Activated CD8-positive, alpha-beta T cell treated with anti-CD3 and anti-CD28 coated beads, Interleukin-2, amount 10 ng/mL, durations not matched to agents 7 days and 5 days (primary cell): ENCODE measurements at places on chromosomes 2 and 18. TPM values are rescaled to one million over a fixed set of nuclear protein-coding genes. Genes with fewer than 3 reads are reported as not detected.

Gene HAAO
- total RNA-seq = 0.37 TPM

Gene ETAA1
- total RNA-seq = 10.3 TPM

DNA sequence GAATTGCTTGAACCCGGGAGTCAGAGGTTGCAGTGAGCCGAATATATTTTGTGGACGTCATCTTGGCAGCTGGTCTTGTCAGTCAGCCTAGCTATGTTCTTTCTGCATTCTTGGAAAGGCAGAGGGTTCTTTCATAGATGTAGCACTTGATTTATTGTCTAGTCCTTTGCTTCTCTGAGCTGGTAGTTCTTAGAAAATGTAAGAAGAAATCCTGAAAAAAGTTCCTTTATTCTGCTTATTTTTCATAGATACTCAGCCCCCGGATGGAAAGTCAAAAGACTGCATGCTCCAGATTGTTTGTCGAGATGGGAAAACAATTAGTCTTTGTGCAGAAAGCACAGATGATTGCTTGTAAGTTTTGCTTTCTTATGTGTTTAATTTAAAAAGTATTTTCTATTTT lies 21.3 kb downstream of the PLEKHB2 start:
- no peaks in the 10 kb centered on the region for H3K27me3 ChIP-seq
- H3K4me3 ChIP-seq = no peak overlapping the region
- no peak for DNase-seq
- H3K27ac ChIP-seq = no peak overlapping the region
- H3K4me1 ChIP-seq = no peaks in the 10 kb centered on the region

- peaks cover 6% of the 10 kb centered on the region for H3K36me3 ChIP-seq
- H3K4me3 ChIP-seq = no peak overlapping the region
- H3K27me3 ChIP-seq = peaks cover 32% of the 10 kb centered on the region
- H3K4me1 ChIP-seq = no peaks in the 10 kb centered on the region
- no peak for DNase-seq
These were observed 39.1 kb downstream of the PLEK start for GRCh38 chr2:68404164-68404563.
